ENCODE measurements at places on chromosomes 13 and 19.

- DNase-seq: no peak
Observed at GRCh38 chr19:33385956-33386355, 12.4 kb downstream of the CEBPG start.

DNA sequence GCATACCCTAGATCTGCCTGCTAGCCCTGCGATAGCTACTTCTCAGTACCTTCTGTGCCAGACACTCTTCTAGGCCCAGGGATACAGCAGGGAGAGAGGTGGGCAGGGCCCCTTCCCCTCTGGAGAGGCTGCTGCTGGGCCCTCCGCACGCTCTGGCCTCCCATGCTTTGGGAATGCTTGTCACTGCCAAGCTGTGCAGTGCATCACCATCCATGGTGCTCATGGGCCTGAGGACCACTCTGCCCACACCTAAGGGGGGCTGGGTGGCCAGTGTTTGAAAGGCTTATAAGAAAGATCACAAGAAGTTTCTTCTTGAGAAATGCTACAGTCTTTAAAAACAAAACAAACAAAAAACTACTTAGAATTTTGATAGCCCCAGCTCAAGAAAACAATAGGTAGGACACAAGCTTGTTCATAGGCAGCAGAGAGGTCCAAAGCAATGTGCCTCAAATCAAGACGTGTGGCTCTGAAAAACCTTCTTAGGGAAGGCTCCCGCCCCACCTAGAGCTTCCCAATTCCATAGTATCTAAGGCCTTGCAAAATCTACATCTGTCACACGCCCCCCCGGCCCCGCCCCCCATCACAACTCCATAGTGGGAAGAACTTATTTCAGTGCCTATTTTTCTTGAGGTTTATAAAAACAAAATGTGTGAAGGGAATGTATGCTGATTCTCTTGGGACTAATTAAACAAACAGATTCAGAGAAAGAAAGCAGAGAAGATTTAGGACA is 145.8 kb downstream of the TM9SF2 start:
- no peak for DNase-seq

GRCh38 chr13:76745261-76746200 is 140.7 kb downstream of the KCTD12 start:
- DNase-seq: no peak

DNA sequence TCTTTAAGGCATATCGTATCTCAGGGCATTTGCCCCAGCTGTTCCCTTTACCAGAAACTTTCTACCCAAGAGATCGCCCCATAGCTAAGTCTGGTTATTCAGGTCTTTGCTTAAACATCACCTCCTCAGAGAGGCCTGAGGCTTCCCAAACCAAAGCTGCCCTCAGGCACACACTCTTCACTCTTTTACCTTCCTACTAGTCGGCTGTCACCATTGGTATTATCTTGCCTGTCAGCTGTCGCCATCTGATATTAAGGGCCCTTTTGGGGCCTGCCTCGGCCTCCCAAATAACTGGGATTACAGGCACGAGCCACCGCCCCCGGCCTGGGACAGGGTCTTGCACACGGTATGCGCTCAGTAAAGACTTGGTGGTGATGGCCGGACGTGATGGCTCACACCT is 1.0 kb downstream of the GADD45GIP1 start:
- DNase-seq: no peak

- no peak for DNase-seq
Observed at GRCh38 chr13:95117092-95117491, 184.2 kb downstream of the ABCC4 start.

- DNase-seq: no peak
Observed at GRCh38 chr13:41468631-41469030, 11.3 kb downstream of the RGCC start.

DNA sequence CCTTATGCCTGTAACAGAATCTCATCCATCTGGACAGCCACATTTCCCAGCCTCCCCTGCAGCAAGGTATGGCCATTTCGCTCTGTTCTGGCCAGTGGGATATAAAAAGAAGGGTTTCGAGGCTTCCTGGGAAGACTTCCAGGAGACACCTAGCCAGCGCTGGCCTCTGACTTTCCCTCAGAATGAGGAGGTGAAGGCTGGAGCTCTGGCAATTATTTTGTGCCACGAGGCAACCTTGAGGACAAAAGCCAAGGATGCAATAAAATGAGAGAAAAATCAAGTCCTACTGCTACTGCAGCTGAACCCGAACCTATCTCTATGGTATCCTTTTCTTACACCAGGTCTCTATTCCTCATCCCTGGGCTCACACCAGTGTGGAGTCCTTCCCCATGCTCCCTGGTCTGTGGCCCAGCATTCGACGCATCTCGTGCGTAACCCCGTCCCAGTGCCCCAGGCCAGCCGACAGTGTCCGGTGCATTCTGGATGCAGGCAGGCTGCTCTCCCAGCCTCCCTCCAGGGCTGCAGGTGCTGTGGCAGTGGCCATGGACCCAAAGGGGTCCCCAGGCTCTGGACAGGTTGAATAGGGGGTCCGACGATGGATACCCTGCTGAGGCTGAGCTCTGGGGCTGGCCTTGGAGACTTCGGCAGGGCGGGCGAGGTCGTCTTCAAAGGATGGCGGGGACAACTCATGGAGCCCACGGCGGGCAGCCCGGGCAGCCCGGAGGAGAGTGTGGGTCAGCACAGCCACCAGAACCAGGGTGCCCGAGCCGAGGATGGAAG is 12.2 kb downstream of the TMEM221 start:
- no peak for DNase-seq

GRCh38 chr13:42364613-42365000 is 92.7 kb downstream of the AKAP11 start:
- DNase-seq: no peak

DNA sequence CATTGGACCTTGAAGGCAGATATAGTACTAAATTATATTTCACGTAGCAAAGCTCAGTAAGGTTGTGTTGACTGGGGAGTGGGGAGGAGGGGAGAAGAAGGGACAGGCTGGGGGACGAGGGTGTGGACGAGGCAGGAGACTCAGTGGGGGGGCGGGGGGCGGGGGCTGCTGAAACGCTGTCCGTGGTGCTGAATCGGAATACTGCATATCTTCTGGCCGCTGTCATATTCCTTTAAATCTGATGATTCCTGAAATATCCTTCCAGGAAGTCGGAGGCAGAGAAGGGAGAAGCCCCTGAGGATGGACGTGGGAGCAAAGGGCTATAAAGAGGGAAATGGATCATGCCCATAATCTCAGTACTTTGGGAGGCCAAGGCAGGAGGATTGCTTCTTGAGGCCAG is 34.7 kb upstream of the CASP14 start:
- no peak for DNase-seq

- DNase-seq: no peak
Observed at GRCh38 chr19:7337380-7338194, 11.2 kb upstream of the ARHGEF18 start.

DNA sequence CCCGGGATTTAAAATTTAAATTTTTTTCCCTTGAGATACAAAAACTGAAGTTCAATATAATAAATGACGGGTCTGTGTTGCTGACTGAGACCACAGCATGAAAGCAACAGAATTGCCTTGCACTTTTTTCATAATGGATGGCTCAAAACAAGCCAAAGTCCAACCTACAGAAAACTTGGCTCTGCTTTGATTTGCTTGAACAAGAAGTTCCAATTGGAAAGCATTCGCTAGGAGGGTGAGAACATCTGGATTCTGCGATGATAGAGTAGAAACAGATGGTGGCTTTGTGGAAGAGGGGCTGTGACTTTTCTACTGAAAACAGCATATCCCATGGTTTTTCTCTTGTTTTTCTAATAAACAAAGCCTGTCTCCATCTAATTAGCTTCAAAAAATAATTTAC is 46.4 kb downstream of the THSD1 start:
- DNase-seq: no peak

- no peak for DNase-seq
Observed at GRCh38 chr13:42873081-42873480, 91.7 kb downstream of the FAM216B start.

GRCh38 chr13:113837560-113838355 is 26.1 kb downstream of the GAS6 start:
- no peak for DNase-seq

GRCh38 chr19:50384685-50385535 is 763 bp downstream of the POLD1 start:
- DNase-seq: no peak

DNA sequence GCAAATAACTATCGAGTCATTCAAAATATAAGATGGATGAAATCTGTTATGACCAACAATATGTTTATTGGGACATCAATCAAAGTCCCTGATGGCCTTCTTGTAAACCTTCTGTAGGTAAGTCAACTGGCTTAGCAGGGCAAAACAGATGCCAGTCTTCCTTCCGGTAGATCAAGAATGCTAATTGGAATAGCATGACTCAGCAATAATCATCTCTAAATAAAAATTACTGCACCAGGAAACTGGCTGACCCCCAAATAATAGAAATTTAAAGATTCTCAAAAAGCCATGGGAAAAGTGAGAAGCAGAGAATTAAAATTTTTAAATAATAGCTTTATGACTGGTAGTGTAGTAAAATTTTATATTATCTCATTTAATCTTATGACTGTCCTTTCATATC is 1005.4 kb downstream of the OLFM4 start:
- DNase-seq: no peak

- DNase-seq: no peak
Observed at GRCh38 chr19:50694815-50695145, 24.8 kb downstream of the SHANK1 start.

DNA sequence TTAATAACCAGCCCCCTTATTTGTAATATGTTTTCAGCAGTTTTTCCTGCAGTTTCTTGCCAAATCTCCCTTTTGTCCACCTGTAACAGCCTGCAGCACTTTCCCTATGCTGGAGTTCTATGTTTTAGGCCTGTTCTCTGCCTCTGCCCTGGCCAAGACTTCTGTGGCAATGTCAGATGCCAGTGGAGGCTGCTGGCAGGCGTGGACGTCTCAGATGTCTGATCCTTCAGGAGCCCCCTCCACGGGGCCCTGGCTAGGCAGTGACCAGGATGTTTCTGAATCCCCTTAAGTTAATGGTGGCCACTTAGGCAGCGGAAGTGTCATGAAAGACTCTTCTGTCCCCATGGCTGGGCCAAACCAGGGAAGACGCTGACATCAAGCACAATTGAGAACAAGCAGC is 40.8 kb downstream of the SIPA1L3 start:
- DNase-seq: no peak

DNA sequence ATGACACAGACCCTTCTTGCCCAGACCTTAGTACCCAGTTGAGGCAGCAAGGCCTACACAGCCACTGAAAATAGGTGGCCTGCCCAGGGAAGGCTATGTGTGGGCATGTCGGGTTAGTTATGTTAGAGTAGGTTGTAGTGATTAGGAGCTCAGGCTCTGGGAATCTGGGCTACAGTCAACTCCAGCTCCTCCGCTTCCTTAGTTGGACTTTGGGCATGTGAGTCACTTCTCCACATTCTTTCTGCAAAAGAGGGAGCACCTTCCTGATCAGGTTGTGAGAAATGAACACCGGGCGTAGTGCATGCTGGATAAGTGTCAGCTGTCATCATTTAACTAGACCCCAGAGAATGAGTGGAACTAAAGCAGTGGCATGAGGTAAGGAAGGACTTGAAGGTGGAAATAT is 64.8 kb downstream of the ARHGAP35 start:
- DNase-seq: no peak

GRCh38 chr13:65488606-65489005 is 1741.5 kb downstream of the PCDH9 start:
- DNase-seq: no peak

GRCh38 chr13:103277959-103278694 is 211.9 kb upstream of the SLC10A2 start:
- DNase-seq: no peak

GRCh38 chr13:106479929-106480328 is 55.5 kb downstream of the EFNB2 start:
- no peak for DNase-seq

DNA sequence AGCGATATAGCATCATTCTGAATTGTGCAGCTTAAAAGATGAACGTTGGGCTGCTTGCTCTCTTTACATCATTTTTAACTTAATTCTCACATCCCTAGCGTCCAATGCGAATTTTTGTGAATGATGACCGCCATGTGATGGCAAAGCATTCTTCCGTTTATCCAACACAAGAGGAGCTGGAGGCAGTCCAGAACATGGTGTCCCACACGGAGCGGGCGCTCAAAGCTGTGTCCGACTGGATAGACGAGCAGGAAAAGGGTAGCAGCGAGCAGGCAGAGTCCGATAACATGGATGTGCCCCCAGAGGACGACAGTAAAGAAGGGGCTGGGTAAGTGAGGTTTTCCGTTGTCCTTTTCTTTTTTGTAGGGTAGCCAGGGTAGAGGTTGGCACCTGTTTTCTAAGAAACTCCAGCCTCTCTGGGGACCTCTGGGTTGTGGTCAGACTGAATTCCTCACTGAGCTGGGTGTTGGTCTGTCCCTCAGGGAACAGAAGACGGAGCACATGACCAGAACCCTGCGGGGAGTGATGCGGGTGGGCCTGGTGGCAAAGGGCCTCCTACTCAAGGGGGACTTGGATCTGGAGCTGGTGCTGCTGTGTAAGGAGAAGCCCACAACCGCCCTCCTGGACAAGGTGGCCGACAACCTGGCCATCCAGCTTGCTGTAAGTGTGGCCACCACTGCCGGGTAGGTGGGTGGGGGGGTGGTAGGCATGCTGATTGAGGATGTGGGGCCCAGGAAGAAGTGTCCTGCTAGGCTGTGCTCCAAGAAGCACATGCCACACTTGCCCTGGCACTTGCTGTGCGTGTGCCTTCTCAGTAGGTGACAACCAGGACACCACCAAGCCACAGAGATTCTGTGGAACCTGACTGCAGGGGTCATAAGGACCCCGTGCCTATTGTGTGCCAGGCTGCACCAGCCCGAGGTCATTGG is 17.0 kb downstream of the ILF3 start:
- no peak for DNase-seq

DNA sequence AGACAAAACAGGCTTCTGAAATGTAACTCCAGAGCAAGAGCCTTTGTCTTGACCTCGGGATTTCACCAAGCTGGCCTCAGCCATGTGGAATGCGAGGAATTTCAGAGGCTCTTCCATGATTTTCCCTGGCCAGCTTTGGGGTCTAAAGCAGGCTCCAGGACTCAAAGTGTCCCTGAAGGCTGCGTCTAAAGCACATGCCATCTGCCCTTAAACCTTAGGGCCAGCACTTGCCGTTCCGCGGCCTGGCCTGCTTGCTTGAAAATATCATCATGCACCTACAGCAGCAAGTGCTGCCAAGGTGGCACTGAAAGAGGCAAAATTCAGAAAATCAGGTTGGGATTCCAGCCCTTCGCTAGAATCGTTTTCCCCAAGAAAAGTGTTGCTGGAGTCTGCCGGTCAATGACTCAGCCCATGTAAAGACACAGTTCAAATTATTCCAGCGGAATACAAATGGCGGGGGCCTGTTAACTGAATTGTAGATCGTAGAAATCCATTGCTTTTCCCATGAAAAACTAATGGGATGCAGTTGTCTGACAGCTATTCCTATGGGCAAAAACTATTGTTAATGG is 105.7 kb upstream of the RAP2A start:
- no peak for DNase-seq

- DNase-seq: peak; percentile 79
Observed at GRCh38 chr19:40609561-40610395, 8.6 kb downstream of the LTBP4 start.

- no peak for DNase-seq
Observed at GRCh38 chr19:55678121-55678671, 3.2 kb downstream of the EPN1 start.

Measured in stimulated activated CD4-positive, alpha-beta T cell treated with anti-CD3 and anti-CD28 coated beads, Interleukin-1b, Interleukin-23, amount 100 ng/mL, for 1 hour (primary cell).